ENCODE measurements at places on chromosomes 4 and X.

- DNase-seq = no peak
These were observed 868.0 kb downstream of the FAT4 start for GRCh38 chr4:126182786-126183185.

- DNase-seq = no peak
These were observed 60.1 kb downstream of the WFS1 start for GRCh38 chr4:6329478-6330383.

DNA sequence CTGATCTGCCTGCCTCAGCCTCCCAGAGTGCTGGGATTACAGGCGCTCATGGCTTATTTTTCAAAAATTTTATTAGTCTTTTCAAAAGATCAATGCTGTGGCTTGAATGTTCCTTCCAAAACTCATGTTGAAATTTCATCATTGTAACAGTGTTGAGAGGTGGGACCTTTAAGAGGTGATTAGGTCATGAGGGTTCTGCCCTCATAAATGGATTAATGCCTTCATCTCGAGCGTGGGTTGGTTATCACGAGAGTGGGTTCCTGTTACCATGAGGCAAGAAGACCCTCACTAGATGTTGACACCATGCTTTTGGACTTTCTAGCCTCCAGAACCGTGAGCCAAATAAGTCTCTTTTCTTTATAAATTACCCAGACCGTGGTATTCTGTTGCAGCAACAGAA lies 30.3 kb downstream of the EIF2S3 start:
- no peak for DNase-seq

DNA sequence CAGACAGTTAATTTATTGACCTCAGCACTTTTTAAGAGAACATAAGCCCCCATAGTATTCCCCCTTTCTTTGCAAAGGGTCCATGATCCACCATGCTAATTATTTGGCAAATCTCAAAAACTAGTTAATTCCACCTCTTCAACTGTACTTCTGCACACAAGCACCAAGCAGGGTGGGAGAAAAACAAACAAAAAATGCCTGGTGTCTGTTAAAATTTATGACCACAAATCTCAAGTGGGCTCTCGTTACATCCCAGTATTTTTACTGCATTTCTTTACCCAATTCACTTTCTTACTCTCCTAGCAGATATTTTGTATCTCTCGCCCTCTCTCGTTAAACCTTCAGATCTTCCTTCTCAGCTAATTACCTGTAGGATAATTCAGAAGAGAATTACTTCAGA lies 6.1 kb downstream of the ARSJ start:
- no peak for DNase-seq

- DNase-seq = no peak
These were observed 833.1 kb upstream of the GRID2 start for GRCh38 chr4:91470671-91471070.

DNA sequence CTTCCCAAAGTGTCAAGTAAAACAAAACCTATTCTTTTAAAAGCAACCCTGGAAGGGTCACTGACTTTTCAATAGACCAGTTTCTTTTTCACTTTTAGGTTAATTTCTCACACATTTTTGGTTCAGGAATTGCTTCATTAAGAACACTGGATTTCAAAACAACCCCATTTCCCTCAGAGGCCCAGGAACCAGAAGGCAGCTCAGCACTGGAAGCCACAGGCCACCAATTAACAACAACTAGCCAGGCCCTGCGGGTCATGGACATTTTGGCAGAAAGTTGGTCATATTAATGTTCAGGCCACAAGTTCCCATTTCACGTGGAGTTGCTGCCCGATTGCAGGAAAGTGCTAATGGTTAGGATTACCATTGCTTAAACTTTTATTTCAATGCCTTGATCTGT lies 39.8 kb downstream of the HAND2 start:
- DNase-seq = no peak

- DNase-seq = no peak
These were observed 42.3 kb upstream of the ANXA10 start for GRCh38 chr4:168050002-168050401.

DNA sequence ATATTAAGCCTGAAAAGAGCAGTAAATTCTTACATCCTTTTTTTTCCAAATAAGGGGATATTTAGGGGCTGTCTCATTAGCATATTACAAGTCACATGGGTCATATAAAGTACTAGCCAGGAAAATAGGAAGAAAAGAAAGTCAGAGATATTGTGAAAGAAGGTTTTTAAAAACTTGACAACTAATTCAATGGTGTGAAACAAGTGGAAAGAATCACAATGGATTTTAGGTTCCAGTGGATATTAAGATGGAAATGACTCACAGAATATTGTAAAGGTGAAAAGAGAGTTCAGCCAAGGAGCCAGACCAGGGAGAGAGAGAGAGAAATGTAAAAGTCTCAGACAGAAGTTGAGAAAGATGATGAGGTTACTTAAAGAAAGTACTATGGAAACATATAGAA lies 297.2 kb downstream of the IQCM start:
- no peak for DNase-seq
